ENCODE measurements at places on chromosomes 3 and 15.

GRCh38 chr3:132870541-132870940 is 148.3 kb upstream of the NPHP3 start:
- DNase-seq: no peak

DNA sequence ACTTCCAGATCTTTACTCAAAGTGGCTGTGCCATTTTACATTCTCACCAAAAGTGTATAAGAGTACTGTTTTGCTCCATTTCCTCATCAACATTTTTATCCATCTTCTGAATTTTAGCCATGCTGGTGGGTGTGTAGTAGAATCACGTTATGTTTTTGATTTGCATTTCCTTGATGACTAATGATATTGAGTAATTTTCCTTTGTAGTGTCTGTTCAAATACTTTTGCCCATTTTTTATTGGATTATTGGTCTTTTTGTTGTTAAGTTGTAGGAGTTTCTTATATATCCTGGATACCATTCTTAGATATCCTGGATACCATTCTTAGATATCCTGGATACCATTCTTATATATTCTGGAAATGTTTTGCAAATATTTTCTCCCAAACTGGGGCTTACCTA is 344.9 kb downstream of the LRRC3B start:
- no peak for DNase-seq

DNA sequence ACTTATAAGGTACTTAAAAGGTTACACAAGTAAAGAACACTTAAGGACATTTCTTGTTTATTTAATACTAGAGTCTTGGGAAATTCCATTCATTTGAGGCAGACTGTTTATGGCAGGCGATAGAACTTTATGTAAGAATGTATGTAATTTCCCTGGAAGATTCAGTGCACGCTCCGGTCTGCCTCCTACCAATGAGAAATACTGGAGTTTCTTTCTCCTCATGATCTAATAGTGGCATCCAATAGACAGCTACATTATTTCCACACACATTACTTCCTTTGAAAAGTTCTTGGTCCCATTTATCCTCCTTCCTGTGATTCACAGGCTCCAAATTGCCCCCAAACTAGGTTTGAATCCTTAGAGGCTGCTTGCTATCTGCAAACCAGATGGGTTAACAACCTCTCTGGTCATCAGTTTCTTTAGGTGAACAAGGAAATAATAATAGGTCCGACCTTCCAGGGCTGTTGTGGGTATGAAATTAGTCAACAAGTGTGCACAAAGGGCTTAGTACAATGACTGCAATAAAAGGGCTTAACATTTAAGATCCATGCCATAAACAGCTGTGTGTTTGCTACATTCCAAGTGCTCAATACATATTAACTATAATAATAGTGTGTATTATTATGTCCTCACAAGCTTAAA is 30.7 kb downstream of the EIF4E3 start:
- DNase-seq: peak; percentile 73

DNA sequence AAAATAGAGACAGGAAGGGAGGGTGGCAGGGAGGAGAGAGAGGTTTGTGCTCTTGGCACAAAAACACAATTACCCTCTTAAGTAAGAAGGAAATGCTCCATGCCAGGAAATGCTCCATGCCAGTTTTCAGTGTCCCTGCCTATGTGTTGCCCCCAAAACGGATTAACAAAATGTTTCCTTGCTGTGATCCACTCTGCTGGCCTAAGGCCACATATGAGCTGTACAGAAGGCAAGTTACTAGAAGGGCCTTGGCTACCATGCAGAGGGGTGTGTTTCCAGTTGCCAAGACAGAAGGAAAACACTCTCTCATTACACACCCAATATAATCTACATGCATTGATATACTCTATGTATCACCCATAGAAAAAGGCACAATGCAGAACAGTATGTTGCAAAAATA is 98.2 kb upstream of the PTPRG start:
- DNase-seq: no peak

- DNase-seq: peak; percentile 9
Measured at GRCh38 chr3:176941689-176942088, 255.6 kb downstream of the TBL1XR1 start.

DNA sequence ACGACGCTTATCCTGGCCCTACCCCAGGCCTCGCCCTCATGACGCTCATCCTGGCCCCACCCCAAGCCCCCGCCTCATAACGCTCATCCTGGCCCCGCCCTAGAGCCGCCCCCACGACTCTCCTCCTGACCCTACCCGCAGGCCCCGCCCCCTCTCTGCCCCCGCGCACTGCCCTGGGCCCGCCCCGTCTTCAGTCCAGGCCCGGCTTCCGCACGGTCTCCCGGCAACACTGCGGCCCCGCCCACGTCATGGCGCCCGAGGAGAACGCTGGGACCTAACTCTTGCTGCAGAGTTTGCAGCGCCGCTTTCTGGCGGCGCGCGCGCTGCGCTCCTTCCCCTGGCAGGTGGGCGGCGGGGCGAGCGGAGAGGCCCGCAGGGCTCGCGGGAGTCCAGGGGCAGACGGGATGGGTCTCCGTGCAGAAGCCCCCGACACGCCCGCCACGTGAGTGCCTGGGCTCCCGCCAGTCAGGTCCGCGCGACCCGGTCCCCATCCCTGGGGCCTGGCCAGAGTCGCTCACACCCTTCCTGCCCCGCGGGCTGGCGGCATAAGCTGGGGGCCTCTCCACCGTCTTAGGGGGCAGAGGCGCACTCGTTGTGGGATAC is 52.5 kb upstream of the ROPN1B start:
- DNase-seq: peak; percentile 88

DNA sequence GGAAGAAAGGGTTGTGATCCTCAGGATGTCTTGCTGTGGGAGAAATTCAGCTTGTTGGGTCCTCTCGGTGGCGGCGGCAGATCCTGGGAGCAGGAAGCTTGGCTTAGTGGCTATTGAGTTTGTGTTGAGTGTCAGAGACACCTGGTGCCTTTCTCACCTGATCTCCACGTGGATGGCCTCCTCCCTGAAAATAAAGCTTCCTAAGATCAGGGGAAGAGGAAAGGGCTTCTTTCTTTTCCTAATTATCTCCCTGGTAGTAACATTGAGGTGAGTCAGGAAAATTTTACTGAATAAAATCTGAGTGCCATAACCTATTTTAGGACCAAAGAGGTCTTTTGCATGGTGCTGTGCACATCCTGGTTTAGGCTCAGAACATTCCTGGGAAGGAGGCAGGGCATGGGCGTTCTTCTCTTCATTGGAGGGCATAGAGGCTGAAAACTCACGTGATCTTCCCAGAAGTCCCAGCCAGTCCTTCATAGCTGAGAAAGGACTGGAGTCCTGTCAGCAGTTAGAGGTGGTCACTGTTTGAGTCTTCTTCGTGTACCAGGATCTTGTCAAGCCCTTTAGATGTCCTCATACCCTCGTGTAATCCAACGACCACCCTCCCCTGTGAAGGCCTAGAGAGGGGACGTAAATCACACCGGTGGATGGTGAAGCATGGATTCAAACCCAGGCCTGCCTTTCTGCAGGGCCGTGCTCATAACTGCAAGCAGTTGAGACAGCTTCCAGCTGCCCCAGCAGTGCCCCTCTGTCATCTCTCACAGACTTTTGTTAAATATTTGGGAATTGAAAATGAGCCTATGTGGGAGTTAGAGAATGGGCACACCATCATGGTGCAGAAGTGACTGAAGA is 1.1 kb downstream of the CMTM8 start:
- no peak for DNase-seq

- no peak for DNase-seq
Measured at GRCh38 chr3:118244761-118245160, 789.9 kb downstream of the IGSF11 start.

DNA sequence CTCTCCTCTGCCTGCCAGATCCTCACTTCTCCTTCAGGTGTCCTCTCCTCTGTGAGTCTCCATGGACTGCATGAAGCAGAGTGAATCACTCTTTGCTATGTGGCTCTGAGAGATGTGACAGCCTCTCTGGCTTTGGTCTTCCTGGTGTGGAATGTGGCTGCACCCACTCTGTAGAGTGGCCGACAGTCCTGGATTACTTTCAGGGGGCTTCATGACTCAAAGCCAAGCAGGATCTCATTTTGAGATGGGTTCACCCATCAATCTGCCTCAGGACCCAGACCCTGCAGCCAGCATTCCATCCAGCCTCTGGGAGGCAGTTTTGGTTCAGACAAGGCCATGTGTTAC is 221.9 kb upstream of the LYSMD4 start:
- DNase-seq: no peak

DNA sequence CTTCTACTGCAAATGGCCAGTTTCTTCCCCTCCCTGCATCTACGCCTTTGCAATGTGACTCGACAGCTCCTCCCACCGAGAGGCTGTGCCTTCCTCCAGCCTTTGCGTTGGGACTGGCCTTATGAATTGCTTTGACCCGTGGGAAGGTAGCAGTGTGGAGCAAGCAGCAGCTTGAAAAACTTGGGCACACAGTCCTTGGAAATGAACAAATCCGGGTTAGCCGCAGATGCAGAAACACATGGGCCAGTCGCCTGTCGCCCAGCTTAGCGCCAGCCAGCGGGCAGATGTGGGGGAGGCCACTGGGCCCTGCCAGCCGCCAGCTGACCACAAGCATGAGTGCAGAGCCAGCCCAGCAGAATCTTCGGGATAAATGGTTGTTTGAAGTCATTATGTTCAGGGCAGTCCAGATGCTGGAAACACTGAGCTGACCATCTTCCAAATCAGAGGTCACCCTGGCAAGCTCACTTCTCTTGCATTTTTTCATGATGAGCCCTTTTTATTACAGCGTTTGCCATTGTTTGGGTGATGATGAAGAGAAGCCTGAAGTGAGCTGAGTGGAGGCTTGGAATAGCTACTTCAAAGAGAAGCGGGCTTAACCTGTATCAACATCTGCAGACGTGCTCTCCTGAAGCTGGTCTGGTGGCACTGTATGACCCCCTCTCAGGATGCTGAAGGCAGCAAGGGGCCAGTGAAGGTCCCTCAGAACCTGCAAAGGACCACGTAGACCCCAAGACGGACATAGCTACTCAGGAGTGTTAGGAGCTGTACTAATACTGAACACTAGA is 9.8 kb downstream of the SELENOS start:
- DNase-seq: peak; percentile 92

DNA sequence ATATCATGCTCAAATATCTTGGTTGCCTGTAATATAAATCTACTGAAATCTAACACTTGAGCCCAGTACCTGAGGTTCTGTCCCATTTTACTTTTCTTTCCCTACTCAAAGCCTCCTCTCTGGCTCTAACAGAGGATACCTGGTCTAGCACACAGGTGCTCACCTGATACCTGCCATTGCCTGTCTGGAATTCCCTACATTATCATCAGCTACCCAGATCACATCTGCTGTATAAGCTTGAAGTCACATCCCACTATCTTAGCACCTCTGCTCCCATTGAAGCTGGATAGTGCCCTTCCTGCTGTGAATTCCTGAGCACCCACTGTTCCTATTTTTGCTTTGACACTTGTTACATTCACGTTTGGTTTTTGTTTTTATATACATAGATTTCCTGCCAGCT is 30.5 kb downstream of the GYG1 start:
- no peak for DNase-seq

GRCh38 chr3:154889227-154889634 is 190.9 kb upstream of the MME start:
- DNase-seq: no peak

DNA sequence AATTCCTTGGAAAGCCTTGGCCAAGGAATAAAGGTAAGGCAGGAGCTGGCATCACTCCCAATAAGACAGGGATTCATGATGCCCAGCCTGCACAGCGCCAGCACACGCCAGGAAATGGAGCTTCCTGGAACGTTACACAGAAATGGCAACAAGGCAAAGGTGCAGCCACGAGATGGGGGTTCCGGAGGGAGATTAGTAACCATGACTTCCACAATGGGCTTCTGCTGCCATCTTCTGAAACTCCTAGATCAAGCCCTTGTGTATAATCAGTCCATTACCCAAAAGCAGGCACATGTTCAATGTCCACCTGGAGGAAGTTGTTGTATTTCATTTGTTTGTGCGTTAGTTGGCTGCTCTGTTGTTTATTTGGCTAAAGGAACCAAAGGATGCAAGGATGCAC is 131.2 kb upstream of the TRIM42 start:
- DNase-seq: no peak

GRCh38 chr3:41681479-41681878 is 280.4 kb downstream of the ULK4 start:
- DNase-seq: peak; percentile 90

DNA sequence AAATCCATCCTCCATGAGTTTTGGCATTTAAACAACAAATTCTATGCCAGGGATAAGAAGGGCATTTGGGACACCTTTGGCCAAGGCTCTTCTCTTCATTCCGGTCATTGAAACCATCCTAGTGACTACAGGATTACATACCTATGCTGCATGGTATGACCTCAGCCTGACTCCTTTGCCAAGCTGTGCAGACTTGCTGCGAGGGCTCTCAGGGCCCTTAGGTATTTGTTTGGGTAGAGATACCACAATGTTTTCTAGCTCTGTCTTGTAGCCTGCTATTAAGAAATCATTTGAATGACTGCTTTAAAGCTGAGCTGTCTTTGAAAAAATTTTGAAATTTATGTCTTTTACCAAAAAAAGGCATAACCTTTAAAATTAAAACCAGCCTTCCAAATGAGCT is 749.8 kb upstream of the SGO1 start:
- no peak for DNase-seq

GRCh38 chr3:102183623-102184022 is 251.2 kb upstream of the ZPLD1 start:
- DNase-seq: no peak

All from fibroblast of mammary gland (primary cell).